ENCODE measurements at places on chromosomes 12 and 14. TPM values are rescaled to one million over a fixed set of nuclear protein-coding genes. Genes with fewer than 3 reads are reported as not detected.
A peak's percentile ranks its signal among the peaks of the same experiment; 100 is the strongest.

Gene KRT78
- total RNA-seq: not detected

Gene OR10AD1
- not detected for total RNA-seq

Gene TAS2R7
- total RNA-seq: not detected

Gene ZFHX2
- 4.9 TPM for total RNA-seq

Gene SLC25A47
- not detected for total RNA-seq

Gene MTA1
- total RNA-seq: 112 TPM

DNA sequence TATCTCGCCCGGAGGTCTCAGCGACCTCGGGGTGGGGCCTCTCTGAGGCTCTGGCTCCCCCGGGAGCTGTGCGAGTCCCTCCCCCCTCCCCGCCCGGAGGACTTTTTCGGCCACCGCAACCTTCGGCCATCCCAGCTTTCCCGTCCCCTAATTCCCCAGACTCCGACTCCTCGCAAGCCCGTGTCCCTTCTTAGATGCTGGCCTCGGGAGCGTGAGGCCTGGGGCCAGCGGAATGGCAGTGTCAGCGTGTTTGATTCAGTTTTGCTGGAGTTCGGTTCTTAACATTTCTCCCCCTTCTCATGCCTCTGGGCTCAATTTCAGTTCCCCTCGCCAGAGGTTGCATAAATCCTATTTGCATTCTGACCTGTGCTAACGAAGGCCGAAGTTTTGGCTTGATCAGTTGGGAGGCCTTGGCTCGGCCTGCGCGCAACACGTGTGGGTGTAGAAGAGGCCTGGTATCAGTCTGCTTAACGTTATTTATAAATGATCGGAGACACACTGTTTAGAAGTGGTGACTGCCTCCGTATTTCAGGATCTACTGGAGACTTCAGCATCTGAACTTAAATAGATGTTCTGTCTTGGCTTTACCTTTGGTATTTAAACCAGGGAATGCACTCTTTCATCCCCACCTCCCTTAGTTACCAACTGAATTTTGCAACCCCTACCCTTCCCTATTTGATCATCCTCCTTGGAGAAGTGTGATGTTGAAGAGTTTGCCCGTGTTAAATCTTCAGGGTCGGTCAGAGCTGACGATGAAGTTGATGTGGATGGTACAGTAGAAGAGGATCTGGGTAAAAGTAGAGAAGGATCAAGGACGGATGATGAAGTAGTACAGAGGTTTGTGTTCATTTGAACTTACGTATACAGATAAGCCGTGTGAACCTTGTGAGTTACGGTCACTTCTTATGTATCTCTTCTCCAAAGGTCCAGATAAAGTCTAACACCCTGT is 851 bp downstream of the HSP90B1 start:
- peak overlapping the region; percentile 86 for H3K27ac ChIP-seq
- H3K27me3 ChIP-seq: no peaks in the 10 kb centered on the region
- DNase-seq: peak; percentile 60
- peaks cover 30% of the 10 kb centered on the region for H3K36me3 ChIP-seq
- H3K4me1 ChIP-seq: peaks cover 22% of the 10 kb centered on the region

DNA sequence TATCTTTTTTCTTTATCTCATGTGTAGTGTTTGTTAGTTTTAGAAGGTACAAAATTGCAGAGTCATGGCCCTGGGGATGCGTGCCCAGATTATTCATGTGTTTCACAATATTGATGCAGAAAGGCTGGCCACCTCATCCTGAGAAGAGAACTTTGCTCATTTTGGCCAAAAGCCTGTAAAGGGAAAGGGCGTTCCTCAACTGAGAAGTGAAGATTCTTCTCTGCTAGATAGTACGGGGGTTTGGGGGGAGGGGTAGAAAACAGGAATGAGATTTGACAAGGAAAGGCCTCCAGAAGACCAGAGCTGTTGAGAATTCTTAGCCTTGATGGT is 1.7 kb downstream of the MGST1 start:
- DNase-seq: no peak
- peak overlapping the region; percentile 41 for H3K27ac ChIP-seq
- H3K36me3 ChIP-seq: no peaks in the 10 kb centered on the region
- no peaks in the 10 kb centered on the region for H3K27me3 ChIP-seq
- no peak overlapping the region for H3K4me3 ChIP-seq
- no peaks in the 10 kb centered on the region for H3K4me1 ChIP-seq

GRCh38 chr12:17110316-17110715 is 504.4 kb upstream of the LMO3 start:
- H3K4me3 ChIP-seq: no peak overlapping the region
- H3K27ac ChIP-seq: no peak overlapping the region
- no peak for DNase-seq
- H3K36me3 ChIP-seq: no peaks in the 10 kb centered on the region
- no peaks in the 10 kb centered on the region for H3K4me1 ChIP-seq

DNA sequence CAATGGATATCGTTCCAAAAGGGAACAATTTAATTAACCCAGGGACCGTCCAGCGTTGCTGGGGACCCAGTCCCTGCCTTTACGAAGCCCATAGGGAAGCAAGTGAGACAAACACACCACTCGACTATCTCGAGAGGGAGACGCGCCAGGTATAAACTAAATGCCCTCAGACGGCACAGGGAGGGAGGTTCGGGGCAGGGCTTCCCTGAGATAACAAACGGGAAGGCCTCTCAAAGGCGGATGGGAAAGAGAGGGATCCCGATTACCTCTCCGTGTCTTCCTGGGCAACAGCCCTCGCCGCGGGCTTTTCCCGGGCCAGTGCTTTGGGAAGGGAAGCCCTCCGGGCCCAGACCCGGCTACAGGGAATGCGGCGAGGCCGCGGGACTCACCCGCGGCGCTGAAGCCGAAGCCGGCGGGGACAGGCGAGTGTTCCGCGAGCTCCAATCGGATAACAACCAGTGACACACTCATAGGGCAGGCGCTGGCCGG is 390 bp downstream of the BRAP start:
- peak overlapping the region; percentile 100 for H3K4me3 ChIP-seq
- no peaks in the 10 kb centered on the region for H3K4me1 ChIP-seq

- no peaks in the 10 kb centered on the region for H3K27me3 ChIP-seq
- DNase-seq: no peak
- peaks cover 3% of the 10 kb centered on the region for H3K36me3 ChIP-seq
- H3K4me3 ChIP-seq: no peak overlapping the region
Observed at GRCh38 chr14:23020143-23021128, 10.5 kb upstream of the C14orf93 start.

DNA sequence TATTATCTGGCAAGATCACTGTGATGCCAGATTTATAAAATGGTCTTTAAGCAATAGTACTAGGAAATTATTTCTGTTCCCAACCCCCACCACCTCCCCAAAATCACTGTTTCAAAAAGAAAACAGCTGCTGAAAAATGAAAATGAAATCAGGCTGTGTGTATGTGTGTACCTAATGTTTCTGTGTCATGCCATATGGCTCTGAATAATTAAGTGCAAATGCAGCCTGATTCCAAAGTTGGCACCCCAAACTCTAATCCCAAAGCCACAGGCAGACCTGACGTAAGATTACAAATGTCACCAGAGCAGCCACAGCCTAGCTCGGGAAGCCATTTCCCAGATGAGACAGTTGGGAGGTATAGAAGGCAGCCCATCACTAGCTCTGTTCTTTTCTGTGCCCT is 175.5 kb downstream of the MED13L start:
- H3K4me3 ChIP-seq: no peak overlapping the region
- H3K27ac ChIP-seq: no peak overlapping the region
- H3K4me1 ChIP-seq: peaks cover 3% of the 10 kb centered on the region
- no peaks in the 10 kb centered on the region for H3K27me3 ChIP-seq

DNA sequence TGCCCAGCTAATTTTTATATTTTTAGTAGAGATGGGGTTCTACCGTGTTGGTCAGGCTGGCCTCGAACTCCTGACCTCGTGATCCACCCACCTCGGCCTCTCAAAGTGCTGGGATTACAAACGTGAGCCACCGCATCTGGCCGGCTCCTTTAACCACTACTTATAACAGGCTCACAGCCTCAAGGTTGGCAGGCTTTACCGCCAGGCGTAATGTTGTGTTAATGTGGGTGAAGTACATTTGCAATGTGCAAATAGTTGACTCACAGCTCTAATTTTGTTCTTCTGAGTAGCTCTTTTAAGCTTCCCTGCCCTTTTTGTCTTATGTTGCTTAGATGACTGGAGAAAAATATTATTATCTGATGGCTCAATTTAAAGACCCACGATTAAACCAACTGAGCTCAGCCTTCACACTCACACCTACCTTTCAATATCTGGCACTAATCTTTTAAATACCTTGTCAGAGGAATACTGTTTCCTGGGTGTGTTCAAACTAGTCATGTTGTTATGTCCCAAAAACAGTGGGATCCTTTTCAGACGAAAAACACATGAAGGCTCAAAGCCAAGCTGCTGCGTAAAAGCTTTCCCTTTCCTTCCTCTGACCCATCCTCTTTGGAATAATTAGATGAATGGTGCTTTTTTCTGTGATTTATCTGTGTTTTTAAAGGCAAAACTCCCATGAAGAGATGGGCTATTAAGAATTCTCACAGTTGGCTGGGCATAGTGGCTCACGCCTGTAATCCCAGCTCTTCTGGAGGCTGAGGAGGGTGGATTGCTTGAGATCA is 57.2 kb upstream of the USP44 start:
- H3K27ac ChIP-seq: no peak overlapping the region
- no peak for DNase-seq
- no peaks in the 10 kb centered on the region for H3K4me1 ChIP-seq
- no peak overlapping the region for H3K4me3 ChIP-seq

DNA sequence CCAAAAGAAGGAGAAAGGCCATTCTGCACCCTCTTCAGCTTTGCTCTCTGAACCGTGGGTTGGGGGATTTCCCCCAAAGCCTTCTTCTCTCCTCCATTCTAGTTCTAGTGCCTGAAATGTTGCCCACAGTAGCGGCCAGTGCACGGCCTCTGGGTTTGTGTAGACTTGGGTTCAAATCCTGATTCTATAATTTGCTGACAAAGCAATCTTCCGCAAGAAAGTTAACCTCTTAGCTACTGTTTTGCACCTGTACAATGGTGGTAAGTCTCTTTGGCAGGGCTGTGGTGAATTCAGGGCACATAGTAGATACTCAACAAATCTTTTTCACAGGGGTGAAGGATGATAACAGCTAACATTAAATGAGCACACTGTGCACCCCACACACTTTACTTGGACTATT is 5.8 kb upstream of the CACNA1C start:
- DNase-seq: no peak
- H3K36me3 ChIP-seq: no peaks in the 10 kb centered on the region

DNA sequence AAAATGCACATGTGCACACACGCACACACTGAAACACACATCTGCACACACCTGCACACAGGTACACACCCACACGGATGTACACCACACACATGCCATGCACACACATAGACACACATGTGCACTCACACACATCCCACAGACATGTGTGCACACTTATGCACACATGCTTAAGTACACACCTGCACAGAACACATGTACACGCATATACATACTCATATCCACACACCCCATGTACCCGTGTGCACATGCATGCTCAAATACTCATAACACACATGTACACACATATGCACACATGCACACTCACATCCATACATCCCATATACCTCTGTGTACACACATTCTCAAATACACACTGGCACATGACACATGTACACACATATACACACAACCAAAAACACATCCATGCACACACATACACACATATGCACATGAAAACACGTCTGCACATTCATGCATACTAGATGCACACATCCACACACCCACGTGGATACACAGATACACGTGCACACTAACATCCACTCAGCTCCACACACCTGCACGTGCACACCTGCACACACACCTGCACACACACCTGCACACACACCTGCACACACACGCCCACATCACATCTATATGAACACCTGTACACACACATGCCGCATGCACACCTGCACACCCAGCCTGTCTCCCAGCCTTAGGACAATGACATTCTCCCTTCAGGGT is 336.7 kb downstream of the ADGRD1 start:
- H3K36me3 ChIP-seq: no peaks in the 10 kb centered on the region
- H3K27ac ChIP-seq: no peak overlapping the region
- H3K27me3 ChIP-seq: no peaks in the 10 kb centered on the region
- peak; percentile 4 for DNase-seq

- no peaks in the 10 kb centered on the region for H3K4me1 ChIP-seq
- no peaks in the 10 kb centered on the region for H3K36me3 ChIP-seq
- no peak for DNase-seq
- no peak overlapping the region for H3K4me3 ChIP-seq
- H3K27me3 ChIP-seq: no peaks in the 10 kb centered on the region
- no peak overlapping the region for H3K27ac ChIP-seq
Observed at GRCh38 chr12:18224745-18225144, 36.6 kb upstream of the PIK3C2G start.

- no peak for DNase-seq
- H3K27me3 ChIP-seq: no peaks in the 10 kb centered on the region
- H3K27ac ChIP-seq: no peak overlapping the region
- H3K4me1 ChIP-seq: no peaks in the 10 kb centered on the region
- no peaks in the 10 kb centered on the region for H3K36me3 ChIP-seq
- H3K4me3 ChIP-seq: no peak overlapping the region
Observed at GRCh38 chr14:62886461-62886860, 158.8 kb downstream of the KCNH5 start.

GRCh38 chr14:36097356-36097755 is 79.2 kb downstream of the PTCSC3 start:
- H3K4me3 ChIP-seq: no peak overlapping the region
- no peak overlapping the region for H3K27ac ChIP-seq
- peaks cover under 1% of the 10 kb centered on the region for H3K4me1 ChIP-seq
- no peaks in the 10 kb centered on the region for H3K27me3 ChIP-seq

DNA sequence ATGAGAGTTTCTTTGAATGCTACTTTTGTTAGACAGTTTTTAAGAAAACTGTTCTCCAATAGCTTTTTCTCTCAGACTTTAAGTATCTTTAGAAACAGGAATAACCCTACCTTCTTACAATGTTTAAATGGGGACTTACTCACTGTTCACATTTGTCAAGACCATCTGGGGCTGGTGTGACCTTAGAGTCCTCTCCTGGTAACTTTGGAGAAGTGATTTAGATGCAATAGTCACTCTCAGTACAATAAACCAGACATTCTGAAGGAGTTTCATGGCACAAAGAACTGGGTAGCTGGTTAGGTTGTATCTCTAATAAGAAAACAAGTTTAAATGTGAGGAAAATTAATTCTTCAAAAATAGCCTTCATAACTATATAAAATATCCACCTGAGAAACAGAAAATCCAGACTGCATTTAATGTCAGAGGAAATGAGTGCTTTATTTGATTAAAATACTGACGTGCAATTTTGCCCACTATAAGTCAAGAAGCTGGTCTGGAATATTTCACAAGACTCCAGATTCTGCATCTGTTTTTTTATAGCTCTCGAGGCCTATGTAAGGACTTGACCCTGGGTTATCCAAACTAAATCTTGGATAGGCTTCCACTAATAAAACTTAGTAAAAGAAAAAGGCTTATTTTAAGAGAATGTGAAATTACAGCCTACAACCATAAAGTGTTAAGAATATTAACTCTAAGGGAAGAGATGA is 108.7 kb downstream of the PTGER2 start:
- H3K36me3 ChIP-seq: no peaks in the 10 kb centered on the region
- no peak overlapping the region for H3K27ac ChIP-seq
- no peak overlapping the region for H3K4me3 ChIP-seq
- no peaks in the 10 kb centered on the region for H3K27me3 ChIP-seq
- no peaks in the 10 kb centered on the region for H3K4me1 ChIP-seq
- peak; percentile 46 for DNase-seq

GRCh38 chr14:34983786-34984185 is 994 bp downstream of the SRP54 start:
- no peak for DNase-seq
- no peak overlapping the region for H3K27ac ChIP-seq
- no peaks in the 10 kb centered on the region for H3K36me3 ChIP-seq
- H3K27me3 ChIP-seq: no peaks in the 10 kb centered on the region
- H3K4me3 ChIP-seq: peak overlapping the region; percentile 92
- peaks cover 18% of the 10 kb centered on the region for H3K4me1 ChIP-seq

GRCh38 chr12:96399120-96399918 is 920 bp downstream of the CDK17 start:
- peaks cover 2% of the 10 kb centered on the region for H3K4me1 ChIP-seq
- peak overlapping the region; percentile 97 for H3K27ac ChIP-seq
- peak; percentile 82 for DNase-seq
- no peaks in the 10 kb centered on the region for H3K27me3 ChIP-seq
